ENCODE measurements at places on chromosomes 12 and 14.

DNA sequence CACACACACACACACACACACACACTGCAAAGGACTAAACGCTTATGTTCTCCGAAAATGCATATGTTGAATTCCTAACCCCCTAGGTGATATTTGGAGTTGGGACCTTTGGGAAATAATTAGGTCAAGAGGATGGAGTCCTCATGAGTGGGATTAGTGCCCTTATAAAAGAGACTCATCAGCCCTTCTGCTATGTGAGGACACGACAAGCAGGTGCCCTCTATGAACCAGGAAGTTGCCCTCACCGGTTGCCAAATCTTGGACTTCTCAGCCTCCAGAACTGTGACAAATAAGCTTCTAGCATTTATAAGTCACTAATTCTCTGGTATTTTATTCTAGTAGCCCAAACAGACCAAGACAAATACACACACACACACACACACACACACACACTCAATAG, 20.7 kb upstream of the TCP11L2 start:
- no peak for DNase-seq

GRCh38 chr14:71607056-71607455, 325.2 kb upstream of the RGS6 start:
- DNase-seq = no peak

DNA sequence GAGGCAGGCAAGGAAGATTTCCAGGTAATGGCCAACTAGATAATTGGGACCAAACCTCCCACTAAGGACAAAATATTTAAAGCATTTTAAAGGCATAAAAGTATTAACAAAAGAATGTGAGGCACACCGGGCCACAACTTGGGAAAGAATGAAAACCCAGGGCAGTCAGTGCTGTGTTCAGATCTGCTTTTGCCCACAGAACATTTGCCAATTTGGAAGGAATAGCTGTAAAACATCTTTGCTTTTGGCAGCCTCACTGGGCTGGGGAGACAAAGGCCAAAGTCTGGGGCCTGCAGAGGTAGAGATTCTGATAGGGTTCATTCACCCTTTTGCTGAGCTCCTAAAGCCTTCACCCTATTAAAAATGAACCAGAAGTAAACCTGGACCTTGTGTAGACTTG, 82.3 kb downstream of the SYNE3 start:
- no peak for DNase-seq

- DNase-seq = no peak
Measured at GRCh38 chr12:5587711-5588121, 155.8 kb downstream of the NTF3 start.

GRCh38 chr14:69093631-69094421, 59.1 kb downstream of the DCAF5 start:
- no peak for DNase-seq

DNA sequence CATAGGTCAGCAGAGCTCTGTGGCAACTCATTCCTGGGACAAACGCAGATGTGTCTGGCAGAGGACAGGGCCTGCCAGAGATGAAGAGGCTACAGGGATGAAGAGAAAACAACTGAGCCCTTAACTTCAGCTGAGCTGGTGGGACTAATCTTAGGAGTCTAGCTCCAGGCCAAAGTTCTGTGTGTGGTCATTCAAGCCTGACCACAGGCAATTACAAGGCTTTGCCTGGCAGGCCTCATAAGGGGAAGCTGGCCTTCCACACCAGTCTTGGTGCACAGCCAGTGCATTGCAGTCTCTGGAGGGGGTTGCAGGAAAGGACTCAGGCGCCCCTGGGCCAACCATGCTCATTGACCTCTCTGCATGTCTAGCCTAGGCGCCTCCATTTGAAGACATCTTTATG, 127.6 kb upstream of the DAAM1 start:
- DNase-seq = no peak

DNA sequence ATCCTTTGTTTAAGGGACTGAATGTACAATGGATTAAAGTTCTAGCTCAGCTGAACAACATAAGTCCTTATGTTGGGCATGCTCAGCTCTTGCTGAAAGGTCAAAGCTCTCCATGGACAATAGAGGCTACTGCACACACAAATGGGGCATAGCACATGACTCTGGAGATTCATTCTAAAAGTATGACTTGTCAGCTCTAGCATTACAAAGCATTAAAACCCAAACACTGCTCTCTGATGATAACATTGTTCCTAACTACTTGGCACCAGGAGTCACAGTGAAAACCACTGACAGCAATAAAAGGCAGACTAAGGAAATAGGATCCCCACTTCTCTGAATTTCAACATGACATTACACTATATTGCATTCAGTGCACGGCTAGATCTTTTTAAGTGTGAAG, 21.9 kb upstream of the FSCB start:
- DNase-seq = no peak

- no peak for DNase-seq
Measured at GRCh38 chr12:130847112-130847511, 8.1 kb upstream of the STX2 start.

GRCh38 chr12:93352321-93352720, 25.4 kb upstream of the NUDT4 start:
- DNase-seq = no peak

DNA sequence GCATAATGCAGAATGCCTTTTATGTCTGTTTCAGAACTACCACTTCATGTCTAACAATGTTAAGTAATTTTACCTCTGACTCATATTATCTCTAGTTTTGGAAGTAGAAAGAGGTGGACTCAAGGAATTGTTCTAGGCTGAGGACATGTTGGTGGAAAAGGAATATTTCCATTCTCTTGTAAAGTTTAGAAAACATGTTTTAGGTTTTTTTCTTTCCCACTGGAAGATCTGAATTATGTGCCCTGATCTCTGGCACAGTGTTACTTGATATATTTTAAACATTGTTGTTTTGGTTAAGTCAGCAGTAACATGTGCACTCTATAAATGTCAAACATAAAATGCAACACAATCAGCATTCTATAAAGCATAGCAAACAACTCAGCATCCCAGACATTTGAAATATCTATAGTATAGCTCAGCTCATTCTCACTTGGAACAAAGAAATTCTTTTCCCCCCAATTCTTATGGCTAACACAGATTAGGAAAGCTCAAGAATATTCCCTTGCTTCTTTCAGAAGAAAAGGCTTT, 202.3 kb downstream of the STXBP6 start:
- no peak for DNase-seq

- no peak for DNase-seq
Measured at GRCh38 chr12:119308708-119309456, 25.6 kb upstream of the CCDC60 start.

- DNase-seq = no peak
Measured at GRCh38 chr12:127238107-127238506, 1028.9 kb upstream of the TMEM132C start.

DNA sequence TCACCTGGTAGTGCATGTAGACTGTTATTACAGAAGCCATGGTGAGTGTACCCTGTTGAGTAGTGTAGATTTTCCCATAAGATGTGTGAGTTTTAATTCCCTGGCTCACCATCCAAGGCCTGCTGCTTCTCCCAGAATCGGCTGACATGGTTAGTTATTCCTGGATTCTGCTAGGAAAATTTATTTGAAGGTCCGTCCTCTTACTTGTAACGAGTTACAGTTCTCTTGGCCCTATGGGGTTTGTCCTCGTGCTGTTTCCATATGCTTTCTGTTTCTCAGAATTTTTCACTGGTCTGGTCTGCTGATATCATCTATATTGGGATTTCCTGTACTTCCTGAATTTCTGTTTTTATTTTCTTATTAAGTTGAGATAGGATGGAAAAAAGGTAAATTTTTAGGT, 423.3 kb upstream of the RGS6 start:
- no peak for DNase-seq

- no peak for DNase-seq
Measured at GRCh38 chr12:131636940-131637750, 73.7 kb upstream of the SFSWAP start.

DNA sequence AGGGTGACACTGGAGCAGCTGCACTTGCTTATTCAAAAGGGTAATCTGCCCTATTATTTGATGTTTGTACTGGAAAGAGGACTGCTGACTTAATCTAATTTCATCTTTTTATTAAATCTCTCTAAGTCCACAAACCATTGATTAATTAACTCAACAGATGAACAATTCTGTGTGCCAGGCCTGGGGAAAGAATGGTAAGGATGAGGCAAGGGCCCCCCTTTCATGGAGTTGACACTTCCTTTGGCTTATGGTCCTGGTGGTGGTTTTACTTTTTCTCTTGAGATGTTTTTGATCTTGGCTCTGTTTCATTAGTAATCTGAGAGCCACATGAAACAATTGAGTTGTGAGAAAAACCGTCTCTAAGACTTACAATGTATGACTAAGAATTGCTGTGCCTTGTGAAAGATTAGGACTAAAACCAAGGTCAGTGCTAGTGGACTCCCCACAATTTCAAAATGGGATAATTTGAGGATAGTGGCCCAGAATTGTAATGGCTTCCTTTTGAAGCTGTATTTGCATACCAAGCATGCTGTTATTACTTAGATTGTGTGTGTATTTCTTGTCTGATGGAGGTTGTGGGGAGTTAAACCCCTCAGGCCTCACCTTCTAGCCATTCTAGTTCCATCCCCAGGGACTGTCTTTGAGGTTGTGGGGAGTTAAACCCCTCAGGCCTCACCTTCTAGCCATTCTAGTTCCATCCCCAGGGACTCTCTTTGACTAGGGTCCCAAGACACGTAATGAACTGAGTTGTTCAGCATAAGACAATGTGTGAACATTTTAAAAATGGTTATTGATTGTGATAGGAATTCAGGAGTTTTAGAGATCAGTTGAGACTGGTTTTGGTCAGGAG, 52.5 kb upstream of the EVL start:
- no peak for DNase-seq

DNA sequence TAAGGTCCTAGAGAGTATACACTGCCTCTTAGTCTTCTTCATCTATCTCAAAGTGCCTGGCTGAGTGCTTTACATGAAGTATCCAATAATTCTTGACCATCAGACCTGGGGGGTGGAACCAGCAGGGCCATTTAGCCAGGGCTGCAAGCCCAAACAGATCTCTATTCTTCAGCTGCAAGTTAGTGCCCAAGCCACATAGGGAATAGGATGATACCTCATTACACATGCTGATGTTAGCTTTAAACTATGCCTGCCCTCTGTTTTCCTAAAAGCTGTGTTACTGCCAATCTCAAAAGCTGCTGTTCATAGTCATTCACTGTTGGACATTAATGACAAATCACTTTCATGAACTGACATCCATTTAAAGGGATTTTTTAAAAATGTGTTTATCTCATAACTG, 16.7 kb upstream of the IFNG start:
- no peak for DNase-seq

DNA sequence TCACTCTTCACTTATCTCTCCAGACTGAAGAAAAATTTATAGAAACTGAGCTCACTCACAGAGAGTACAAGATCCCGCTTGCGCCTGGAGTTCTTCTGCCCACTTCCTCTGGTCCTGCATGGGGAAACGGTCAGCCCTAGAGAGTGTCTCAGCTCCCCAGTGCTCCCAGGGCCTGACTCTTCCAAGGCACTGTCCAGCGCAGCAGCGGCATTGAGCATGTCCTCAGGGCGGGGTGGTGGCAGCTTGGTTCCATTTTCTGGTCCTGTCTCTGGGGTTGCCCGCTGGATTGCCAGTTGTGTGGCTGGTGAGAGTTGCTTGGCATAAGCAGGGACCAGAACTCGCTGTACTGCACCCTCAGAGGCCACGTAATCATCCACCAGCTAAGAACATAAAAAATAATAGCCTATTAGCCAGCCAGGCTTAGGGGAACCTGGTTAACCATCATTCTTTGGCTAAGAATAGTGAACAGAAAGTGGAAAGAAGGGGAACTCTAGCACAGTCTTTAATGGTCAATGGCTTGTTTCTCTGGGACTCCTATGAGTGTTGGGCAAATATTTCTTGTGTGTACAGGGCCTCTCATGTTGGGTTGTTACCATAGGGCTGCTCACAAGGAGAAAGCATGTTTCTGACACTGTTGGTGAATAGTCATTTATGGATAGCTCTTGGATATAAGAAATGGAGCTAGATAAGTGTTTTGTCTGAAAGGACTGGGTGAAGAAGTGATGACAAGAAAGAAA, 13.7 kb upstream of the AJUBA start:
- no peak for DNase-seq

GRCh38 chr12:48688836-48689235, 6.8 kb upstream of the KANSL2 start:
- no peak for DNase-seq

DNA sequence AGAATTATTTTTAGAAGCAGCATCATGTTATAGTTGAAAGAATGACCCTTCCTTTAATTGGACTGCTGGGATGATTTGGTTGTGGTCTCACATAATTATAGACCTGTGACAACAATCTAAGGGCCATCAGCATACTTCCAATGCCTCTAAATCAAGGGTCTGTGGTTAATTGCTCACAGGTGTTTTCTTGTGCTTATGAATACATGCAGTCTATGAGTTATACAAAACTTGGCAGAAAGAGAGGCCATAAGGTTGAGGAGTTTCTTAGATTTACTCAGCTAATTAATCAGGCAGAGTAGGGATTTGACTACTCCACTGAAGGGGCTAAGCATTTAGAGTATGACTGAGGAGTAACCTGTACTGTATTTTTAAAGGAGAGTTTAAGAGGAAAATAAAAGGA, 37.0 kb upstream of the FRMD6 start:
- no peak for DNase-seq

DNA sequence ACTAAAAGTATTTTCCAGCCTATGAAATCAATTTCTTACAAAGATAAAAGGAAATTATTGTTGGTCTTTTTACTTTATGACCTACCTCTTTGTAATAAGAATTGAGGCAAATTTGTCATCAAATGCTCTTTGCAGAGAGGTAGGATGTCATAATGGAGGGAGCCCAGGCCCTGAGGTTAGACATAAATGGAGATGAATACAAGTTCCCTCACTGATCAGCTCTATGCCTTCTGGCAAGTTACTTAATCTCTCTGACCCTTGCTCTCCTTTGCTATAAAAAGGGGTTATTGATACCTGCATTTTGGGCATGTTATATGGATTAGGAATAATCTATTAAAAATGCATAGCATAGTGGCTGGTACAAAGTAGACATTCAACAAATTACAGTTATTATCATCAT, 146.9 kb upstream of the KRR1 start:
- DNase-seq = no peak

GRCh38 chr12:63894132-63894531, 49.6 kb downstream of the SRGAP1 start:
- no peak for DNase-seq

- DNase-seq = no peak
Measured at GRCh38 chr12:80513211-80513610, 69.2 kb downstream of the PTPRQ start.

DNA sequence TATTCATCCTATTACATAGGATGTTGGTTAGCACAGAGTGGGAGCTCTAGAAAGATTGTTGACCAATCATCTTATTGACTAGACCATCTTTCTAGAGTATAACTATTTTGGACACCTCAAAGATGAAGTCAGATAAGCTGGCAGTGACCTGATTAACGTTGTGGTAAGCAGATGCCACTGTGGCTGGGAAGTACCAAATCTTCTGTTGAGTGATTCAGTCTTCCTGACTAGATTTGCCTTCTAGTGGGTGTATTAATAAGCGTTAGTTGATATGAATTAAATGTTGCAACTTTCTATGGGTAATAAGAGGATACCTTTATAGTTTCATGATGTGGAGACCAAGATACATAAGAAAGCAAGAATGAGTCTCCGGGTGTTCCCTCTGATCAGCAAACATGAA, 51.2 kb upstream of the HELB start:
- DNase-seq = no peak

- DNase-seq = no peak
Measured at GRCh38 chr12:53677016-53677799, 1.3 kb upstream of the ATP5MC2 start.

- DNase-seq = no peak
Measured at GRCh38 chr12:68831751-68832503, 23.9 kb downstream of the MDM2 start.

- no peak for DNase-seq
Measured at GRCh38 chr14:53836551-53836950, 120.1 kb downstream of the BMP4 start.

- no peak for DNase-seq
Measured at GRCh38 chr12:122182887-122183587, at the start of gene LRRC43. TSS of gene LRRC43 (plus strand) at chr12:122183123. CDS start at chr12:122183145, 22 bp downstream.
